ENCODE measurements at places on chromosomes 6 and 20. TPM values are rescaled to one million over a fixed set of nuclear protein-coding genes. Genes with fewer than 3 reads are reported as not detected.

DNA sequence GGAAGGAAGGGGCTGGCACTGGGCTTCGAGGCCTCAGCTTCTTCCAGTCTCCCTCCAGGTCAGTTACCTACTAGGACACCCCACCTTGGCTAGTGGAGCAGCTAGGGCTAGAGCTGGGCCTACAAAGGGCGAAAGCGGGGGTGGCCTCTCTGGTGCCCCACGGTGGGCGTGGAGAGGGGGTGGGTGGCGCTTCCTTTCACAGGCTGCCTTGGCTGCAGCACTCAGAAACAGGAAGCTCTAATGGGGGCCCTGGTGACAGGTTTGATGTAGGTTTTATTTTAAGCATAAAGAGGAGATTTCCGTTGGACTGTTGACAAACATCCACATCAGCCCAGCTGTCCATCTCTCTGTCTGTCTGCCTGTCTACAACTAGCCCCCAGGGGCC, 13.4 kb downstream of the FAM110A start:
- DNase-seq = no peak

GRCh38 chr6:152416652-152417051, 220.5 kb downstream of the SYNE1 start:
- DNase-seq = no peak

GRCh38 chr6:156978948-156979347, 201.8 kb downstream of the ARID1B start:
- no peak for DNase-seq

- DNase-seq = no peak
Measured at GRCh38 chr20:63416631-63417030, 55.5 kb upstream of the CHRNA4 start.

DNA sequence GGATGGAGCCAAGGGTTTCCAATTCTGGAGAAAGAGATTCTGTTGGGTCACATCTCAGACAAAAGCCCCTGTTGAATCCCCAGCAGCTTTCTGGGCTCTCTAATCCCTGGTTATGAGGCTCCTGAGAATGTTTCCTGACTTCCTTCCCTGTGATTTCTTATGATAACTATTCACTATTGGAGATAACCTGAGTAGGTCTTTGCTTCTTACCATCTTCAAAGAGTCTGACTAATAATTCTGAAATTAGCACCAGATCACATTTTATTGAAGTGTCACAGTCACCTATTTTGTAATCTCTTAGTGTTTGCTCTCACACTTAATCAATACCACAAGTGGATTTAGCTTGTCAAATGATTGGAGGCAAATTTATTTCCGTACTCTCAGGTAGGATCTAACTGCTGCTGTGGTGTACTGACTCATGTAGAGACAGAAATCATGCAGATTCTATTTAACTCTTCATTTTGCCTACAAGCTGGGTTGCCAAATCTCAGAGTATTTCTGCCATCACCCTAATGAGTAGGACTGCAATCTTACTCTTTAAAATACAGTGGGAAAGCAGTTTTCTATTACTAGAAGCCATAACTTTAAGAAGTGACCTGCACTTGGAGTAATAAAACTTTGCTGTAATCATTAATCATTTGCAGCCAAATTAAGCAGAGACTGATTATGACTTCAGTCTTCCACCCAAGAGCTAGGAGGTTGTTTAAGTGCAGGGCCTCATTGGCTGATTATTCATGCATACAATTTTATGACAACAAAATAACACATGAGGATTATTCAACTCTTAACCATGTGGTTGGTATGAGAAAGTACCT, 422.1 kb downstream of the EPM2A start:
- no peak for DNase-seq

GRCh38 chr6:160929361-160929760, 62.2 kb upstream of the MAP3K4 start:
- no peak for DNase-seq

GRCh38 chr6:81451787-81452186, 300.7 kb downstream of the TENT5A start:
- DNase-seq = no peak

DNA sequence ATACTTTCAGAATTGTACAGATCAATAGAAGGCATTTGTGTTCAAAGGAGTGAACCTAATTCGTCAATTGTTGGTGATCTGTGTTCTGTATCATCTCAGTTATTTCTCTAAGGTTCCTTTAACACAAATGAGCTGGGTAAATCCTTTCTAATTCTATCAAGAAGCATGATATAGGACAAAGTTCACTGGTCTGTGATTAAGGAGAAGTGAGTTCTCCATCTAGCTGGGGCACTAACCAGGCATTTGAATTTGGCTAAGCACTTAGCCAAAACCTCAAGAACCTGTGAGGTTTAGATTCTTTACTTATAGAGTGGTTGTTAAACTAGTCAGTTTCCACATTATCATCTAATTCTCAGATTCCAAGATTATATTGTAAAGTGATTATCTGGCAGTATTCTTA, 50.3 kb downstream of the DOP1A start:
- DNase-seq = no peak

DNA sequence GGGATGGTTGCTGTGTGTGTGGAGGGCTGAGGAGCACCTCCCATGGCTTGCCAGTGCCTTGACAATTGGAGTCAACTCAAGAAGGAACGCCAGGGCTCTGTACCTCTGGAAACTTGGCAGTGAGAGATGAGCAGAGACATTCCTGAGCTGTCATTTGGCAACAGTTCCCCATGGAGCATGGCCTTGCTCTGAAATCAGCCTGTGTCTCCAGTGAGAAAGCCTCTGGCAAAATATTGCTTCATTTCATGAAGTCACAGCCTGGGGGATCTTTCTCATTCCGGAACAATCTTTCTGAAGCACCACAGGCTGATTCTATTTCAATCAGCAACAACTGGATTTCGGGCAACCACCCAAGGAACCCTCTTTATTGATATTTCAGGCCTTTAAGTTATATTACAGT, 52.2 kb upstream of the FNDC1 start:
- DNase-seq = no peak

GRCh38 chr6:67200626-67201403, 1434.3 kb upstream of the ADGRB3 start:
- no peak for DNase-seq

DNA sequence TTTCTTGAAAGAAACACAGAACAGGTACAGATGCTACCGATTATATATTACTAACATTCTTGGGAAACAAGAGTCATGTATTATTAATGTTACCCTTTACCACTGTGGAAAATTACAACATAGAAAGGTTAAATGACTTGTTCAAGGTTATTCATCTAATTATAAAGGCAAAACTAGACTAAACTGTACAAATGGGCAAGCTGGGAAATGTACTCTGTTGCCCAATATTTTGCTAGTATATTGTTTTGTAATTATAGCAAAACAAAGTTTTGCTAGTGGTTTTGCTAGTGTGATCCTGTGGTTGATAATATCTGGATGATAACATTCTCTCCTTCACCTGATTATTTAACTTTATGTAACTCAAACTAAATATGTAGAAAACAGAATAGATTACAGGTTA, 96.5 kb downstream of the TINAG start:
- no peak for DNase-seq

DNA sequence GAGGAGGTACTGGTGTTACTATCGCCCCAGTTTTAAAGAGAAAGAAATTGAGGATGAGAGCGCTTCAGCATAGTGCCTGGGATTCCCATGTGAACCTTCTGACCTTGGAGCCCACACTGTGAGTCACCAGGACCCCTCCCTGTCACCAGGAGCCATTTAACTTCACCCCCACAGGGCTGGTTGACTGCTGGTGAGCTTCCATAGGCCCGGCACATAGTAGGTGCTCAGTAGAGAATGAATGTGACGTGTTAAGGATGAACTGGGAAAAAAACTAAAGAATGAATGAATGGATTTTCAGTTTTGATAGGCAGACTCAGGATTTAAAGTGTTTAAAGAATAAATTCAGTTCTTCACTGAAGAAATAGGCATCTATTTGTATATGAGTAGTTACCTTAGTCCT, 53.3 kb upstream of the KIF25 start:
- no peak for DNase-seq

DNA sequence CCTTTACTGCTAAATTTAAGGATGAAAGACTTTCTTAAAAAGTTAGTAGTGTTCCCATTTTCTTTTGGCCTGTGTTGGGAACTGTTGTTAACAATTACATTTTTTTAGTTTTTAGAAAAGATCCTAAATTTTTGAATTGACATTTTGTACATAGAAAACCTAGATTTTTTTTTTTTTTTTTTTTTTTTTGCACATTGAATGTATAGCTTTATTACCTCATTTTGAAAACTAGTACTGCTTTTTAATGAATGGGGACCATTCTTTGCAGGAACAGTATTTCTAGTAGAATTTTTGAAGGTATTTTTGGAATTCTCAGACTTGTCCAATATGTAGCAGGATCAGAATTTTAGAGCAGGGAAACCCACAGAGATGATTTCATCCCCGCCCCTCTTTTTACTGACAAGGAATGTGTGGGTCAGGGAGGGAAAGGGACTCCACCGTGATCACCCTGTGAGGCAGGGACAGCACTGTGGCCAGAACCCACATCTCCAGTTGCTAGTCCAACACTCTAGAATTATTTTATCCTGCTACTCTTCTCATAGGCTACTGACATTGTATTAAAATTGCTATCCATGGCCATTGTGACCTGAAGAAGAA, 154.4 kb upstream of the SUPT3H start:
- DNase-seq = no peak

DNA sequence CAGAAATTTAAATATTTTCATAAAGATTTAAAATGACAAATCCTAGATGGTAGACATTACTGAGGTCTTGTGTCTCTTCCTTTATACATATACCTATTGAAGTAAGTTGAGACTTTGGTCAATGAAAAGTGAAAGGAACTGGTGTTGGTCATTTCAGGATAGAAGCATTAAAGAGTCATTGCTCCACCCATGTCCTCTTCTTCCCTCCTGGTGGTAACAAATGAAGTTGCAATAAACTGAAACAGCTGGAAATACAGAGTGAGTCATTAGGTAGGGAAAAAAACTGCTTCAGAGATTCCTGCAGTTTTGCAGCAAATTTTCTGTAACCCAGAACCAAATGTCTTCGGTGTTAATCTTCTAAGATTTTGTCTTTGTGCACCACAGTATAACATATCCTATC, 448.0 kb downstream of the EYS start:
- DNase-seq = no peak

GRCh38 chr6:67643281-67643680, 991.8 kb upstream of the ADGRB3 start:
- DNase-seq = no peak

GRCh38 chr20:37336369-37337207, 9.4 kb upstream of the SRC start:
- no peak for DNase-seq

- DNase-seq = no peak
Measured at GRCh38 chr6:18209539-18210197, 54.4 kb downstream of the KDM1B start.

- DNase-seq = no peak
Measured at GRCh38 chr6:33217681-33218080, 9.4 kb downstream of the RING1 start.

The MMP24 gene
- polyA plus RNA-seq = 0.52 TPM

The PLN gene
- polyA plus RNA-seq = 5.4 TPM

The INSM1 gene
- 0.14 TPM for polyA plus RNA-seq

The PERP gene
- 0.33 TPM for polyA plus RNA-seq

The RAD21L1 gene
- not detected for polyA plus RNA-seq

The MYH7B gene
- polyA plus RNA-seq = 114 TPM

The RRAGD gene
- 109 TPM for polyA plus RNA-seq

The PTGIS gene
- polyA plus RNA-seq = 22.2 TPM

The BACH2 gene
- 4.9 TPM for polyA plus RNA-seq
